A549 treated with ZK216348 at 1 μM for 4 hours (cell line): ENCODE measurements at places on chromosomes 13 and 19. TPM values are rescaled to one million over a fixed set of nuclear protein-coding genes. Genes with fewer than 3 reads are reported as not detected.

Gene OLFM2
- total RNA-seq, result 7.5 to 14.3 TPM (median 11.3 TPM) in 5 replicates

Gene MAP4K1
- 0.28 to 1.3 TPM (median 0.75 TPM) in 5 replicates for total RNA-seq

Gene MYO16
- total RNA-seq, result 0.08 to 0.09 TPM in 2 of 5 replicates, not detected in the others

Gene DCLK1
- total RNA-seq, result 0.65 to 1.2 TPM (median 0.86 TPM) in 5 replicates

Gene TMPRSS9
- total RNA-seq, result 0.04 TPM in 1 of 5 replicates, not detected in the others

Gene PSG11
- total RNA-seq, result not detected in 5 replicates

Gene ZNF136
- total RNA-seq, result 1.2 to 2.1 TPM (median 1.7 TPM) in 5 replicates

Gene PRODH2
- total RNA-seq, result 0.13 to 0.52 TPM (median 0.38 TPM) in 5 replicates

Gene ZNF507
- total RNA-seq, result 11.5 to 21.0 TPM (median 16.2 TPM) in 5 replicates

Gene RDH8
- total RNA-seq, result 0.31 to 0.40 TPM (median 0.36 TPM) in 4 of 5 replicates, not detected in the other

Gene CYP4F12
- total RNA-seq, result 1.8 to 2.7 TPM (median 2.1 TPM) in 5 replicates

Gene ZNF765
- 3.0 to 5.2 TPM (median 4.2 TPM) in 5 replicates for total RNA-seq

Gene FCAR
- total RNA-seq, result not detected in 5 replicates

Gene LILRB3
- 0.07 to 0.24 TPM (median 0.14 TPM) in 4 of 5 replicates, not detected in the other for total RNA-seq

Gene RANBP3
- total RNA-seq, result 37.1 to 44.6 TPM (median 42.7 TPM) in 5 replicates

Gene SERPINE3
- total RNA-seq, result not detected in 5 replicates

Gene RPL18
- 2,942 to 3,695 TPM (median 3,228 TPM) in 5 replicates for total RNA-seq

Gene ZNF726
- total RNA-seq, result 0.43 to 0.82 TPM (median 0.48 TPM) in 5 replicates

Gene GRIN3B
- total RNA-seq, result 0.88 to 4.3 TPM (median 3.3 TPM) in 5 replicates

Gene WDR88
- not detected in 5 replicates for total RNA-seq
